Activated T-helper 9 cell treated with anti-CD3 and anti-CD28 coated beads, Interleukin-2, amount 50 U/mL, for 16 hours (primary cell): ENCODE measurements at places on chromosomes 6 and 20.

- peak; percentile 30 for DNase-seq
These were observed 463 bp upstream of the HLA-DMB start for GRCh38 chr6:32941214-32941768.

GRCh38 chr6:132252113-132252512, 149.2 kb downstream of the MOXD1 start:
- DNase-seq: no peak

- DNase-seq: no peak
These were observed 612.5 kb upstream of the HS3ST5 start for GRCh38 chr6:114955363-114955762.

DNA sequence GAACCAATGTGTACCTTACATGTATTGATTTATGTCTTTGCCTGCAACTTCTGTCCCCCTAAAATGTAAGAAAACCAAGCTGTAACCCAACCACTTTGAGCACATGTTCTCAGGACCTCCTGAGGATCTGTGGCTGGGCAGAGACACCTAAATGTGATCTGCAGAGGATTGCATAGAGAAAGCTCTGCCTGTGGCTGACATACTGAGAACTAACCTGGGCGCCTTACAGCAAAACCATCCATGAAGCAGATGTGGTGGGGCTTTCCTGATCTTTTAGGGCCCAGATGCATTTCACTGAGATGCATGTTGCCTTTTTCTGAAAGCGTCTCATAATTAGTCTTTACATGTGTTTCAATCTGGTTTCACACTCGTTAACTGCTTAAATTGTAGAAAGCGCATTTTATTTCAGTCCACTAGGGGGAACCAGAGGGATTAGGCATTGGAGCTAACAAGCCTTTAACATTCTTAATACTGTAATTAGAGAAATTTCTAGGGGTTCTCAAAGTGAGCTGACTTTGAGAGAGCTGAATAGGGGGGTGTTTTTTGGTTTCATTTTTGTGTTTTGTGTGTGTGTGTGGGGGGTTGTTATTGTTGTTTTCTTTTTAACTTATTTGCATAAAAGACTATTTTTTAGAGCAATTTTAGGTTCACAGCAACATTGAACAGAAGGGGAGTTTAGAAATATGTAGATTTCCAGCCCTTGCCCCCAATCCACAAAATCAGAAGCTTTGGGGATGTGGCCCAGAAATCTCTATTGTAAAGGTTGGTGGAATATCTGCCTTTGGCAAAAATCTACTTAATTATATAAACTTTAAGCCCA, 50.9 kb upstream of the FAM184A start:
- no peak for DNase-seq

GRCh38 chr6:7184502-7184901, 76.7 kb downstream of the RREB1 start:
- no peak for DNase-seq

DNA sequence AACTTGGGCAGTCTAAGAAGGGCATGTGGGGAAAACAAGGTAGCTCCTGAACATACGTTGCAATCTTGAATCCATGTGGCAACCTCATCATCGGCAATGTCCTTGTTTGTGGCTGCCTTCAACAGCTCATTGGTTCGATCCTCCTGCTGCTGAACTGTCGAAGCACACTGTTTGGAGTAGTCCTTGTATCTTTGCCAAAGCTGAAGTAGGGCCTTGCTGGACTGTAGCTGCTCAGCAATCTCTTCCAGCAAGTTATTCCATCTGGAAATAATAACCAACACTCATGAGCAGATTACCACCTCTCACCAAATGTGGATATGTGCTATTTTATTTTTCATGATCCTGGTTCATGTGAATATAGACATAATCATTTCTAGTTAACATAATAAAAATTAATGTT, 413.3 kb downstream of the ESR1 start:
- DNase-seq: no peak

- DNase-seq: no peak
These were observed 43.7 kb downstream of the TBC1D7 start for GRCh38 chr6:13284646-13285045.

GRCh38 chr6:80433010-80433672, 326.7 kb downstream of the BCKDHB start:
- no peak for DNase-seq

DNA sequence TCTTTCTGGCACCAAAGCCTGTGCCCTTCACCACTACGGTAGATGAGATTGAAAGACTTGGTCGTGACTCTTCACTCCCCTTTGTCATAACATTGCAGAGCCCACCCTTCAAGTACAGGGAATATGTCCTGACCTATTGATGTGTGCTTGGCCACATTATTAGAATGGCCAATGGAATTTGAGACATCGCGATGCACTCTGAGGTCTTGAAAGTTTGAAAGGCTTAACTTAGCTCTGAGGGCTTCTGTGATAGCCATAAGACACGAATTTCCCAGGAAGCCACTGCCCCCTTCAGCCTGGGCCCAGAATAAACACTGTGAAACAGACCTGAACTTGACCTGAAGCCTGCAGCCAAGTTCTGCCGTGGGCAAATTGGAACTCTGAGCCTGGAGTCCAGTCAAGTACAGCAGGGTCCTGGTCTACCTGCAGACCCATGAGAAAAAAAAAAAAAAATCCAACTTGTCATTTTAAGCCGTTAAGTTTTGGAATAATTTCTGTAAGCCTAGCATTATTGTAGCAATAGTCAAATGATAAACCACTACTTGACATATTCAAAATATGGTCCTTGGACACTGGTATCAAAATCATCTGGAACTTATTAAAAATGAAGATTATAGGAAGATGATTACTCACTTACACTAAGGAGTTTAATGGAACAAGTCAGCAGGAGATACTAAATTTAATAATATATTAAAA, 36.9 kb upstream of the TRAF3IP2 start:
- DNase-seq: no peak

GRCh38 chr20:57661746-57662455, 41.7 kb upstream of the ZBP1 start:
- DNase-seq: no peak

DNA sequence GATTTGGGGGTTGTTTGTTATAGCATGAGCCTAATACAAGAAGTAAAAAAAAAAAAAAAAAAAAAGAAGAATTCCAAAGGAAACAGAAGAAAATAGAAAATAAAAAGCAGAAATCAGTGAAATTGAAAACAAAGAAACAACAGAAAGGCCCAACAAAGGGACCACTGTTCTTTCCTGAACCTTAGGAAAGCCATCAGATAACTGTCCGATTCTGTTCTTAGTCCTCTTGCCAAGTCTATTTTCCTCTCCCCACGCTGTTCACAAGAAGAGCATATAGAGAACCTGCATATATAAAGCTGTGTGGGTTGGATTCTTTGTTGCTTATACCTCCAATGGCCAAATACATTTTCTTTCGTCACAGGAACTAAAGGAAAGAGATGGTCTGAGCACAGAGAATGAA, 38.0 kb upstream of the IPCEF1 start:
- no peak for DNase-seq

DNA sequence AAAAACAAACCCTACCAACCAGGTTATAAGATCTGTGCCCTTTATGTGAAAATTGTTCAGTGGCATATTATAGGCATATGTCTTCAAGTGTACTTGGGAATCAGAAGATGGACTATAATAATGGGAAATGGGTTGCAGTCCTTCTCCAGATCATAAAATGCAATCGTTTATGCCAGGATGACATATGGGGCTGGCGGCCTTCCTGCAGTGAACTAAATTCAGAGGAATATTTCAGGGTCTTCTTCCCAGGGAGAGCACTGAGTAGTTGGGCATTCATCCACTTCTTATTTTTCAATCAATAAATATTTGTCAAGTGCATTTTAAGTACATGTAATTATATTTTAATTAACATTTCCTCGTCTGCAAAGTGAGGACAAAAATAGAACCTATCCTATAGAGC, 176.2 kb upstream of the CNR1 start:
- no peak for DNase-seq

DNA sequence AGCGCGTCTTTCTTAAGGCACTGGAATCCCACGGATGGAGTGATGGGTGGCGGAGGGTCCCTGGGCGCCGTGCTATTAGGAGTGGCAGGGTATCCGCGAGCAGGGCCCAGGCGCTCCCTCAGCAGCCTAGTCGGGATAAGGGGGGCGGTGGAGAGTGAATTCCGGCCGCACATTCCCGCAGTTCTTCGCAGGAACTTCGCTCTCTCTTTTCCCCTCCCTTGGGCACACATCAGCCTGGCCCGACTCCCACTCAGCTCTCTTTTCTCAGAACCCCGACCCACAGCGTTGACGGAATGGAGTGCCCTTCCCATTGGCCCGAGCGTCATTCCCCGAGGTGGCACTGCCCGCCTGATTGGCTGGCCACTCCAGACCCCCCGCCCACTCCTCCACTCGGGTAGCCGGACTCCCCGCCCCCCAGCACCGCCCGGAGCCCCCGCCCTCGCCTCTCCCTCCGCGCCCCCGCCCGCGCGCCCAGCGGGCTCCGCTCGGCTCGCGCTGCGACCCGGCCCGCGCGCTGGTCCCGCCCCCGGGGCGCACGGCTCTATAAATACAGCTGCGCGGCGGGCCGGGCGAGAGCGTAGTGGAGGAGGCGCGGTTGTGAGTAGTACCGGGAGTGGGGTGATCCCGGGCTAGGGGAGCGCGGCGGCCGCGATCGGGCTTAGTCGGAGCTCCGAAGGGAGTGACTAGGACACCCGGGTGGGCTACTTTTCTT, at the start of gene ID4:
ID4 (plus strand) TSS at position 572 of the 712 bp plus-strand sequence. CDS start 385 bp downstream, outside the sequence.
- DNase-seq: no peak

DNA sequence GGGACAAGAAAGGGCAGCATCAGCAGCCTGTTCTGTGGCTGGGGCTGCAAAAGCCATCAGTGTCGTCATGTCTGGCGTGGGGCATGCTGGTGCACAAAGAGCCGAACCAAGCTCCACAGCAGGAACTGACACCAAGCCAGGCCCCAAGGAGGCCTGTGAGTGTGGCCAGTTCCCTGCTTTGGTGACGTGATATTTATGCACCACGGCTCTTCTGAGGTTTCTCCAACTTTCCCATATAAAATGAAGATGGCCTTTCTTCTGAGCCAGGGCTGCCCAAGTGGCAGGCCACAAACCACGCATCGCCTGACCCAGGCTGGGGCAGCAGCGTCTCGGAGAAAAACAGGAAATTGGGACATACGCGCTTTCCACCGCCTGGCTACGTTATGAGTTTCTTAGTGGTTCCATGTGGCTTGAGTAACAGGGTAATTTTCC, 109.9 kb downstream of the RIN2 start:
- DNase-seq: no peak

DNA sequence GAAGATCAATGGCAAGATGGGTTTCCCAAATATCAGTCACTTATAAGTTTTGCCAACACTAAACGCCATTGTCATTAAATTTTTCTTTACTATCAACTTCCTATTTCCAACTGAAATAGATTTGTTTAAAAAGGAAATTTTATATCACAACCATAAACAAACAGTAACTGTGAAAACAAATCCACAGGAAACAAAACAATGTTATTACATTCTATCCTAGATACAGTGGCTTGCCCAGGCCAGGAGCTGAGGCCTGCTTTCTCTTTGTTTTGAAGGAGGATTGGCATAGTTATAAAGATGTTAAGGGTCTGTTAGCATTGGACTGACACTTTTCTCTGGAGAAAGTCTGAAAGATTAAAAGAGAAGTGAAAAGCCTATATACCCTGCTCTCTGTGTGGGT, 24.9 kb downstream of the PPP1R16B start:
- no peak for DNase-seq

- DNase-seq: no peak
These were observed 6.2 kb downstream of the THBS2 start for GRCh38 chr6:169247419-169247818.

GRCh38 chr6:50600280-50600679, 113.0 kb upstream of the TFAP2D start:
- DNase-seq: no peak
